ENCODE measurements at places on chromosomes 3 and 15.
A peak's percentile ranks its signal among the peaks of the same experiment; 100 is the strongest.

DNA sequence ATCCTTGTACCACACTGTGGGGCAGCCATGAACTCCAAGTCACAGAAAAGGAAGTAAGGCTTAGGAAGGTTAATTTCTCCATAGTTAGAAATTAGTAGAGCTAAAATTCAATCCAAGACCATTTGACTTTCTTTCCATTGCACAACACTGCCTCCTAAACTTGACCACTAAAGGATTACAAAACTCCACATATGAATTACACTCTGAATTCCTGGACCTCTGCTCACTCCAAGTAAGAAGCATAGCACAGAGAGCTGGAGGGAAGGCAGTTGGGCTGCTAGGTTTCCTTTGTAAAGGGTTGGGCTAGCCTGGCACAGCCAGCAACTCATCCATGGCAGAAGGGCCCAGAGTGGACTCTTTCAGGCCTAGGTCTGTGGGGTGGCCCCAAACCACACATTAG, 134.4 kb downstream of the MYLK start:
- DNase-seq, result peak; percentile 95

DNA sequence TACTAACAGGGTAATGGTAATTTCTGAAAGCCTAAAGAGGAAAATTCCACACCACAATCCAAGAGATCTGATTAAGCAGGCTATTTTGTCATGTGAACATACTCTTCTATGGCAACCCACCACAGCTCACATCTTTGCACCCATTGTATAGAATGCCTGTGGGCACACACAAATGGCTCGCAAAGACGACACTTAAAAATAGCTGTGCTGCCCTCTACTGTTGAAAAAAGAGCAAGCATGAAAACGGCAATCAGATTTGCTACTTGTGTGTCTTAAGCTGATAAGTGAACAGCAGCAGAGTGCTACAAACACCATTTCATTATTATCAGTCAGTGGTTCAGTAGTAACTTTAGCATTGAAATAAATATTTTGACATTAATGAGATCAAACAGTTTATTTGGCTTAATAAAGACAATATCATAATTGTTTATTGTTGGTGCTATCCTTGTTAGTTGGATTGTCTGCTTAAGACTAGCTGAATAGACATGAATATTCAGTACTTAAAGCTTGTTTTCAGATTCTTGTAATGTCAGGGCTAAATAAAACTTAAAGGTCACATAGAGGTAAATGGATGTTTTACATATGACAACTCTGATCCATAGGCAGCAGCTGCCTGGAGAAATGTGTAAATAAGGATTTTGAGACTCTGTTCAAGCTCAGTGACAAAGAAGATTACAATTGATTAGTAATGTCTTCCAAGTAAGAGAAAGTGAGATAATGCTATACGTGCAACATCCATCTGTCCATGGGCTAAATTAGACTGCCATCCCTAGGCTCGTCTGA, 199.1 kb downstream of the LRRN1 start:
- DNase-seq, result no peak

DNA sequence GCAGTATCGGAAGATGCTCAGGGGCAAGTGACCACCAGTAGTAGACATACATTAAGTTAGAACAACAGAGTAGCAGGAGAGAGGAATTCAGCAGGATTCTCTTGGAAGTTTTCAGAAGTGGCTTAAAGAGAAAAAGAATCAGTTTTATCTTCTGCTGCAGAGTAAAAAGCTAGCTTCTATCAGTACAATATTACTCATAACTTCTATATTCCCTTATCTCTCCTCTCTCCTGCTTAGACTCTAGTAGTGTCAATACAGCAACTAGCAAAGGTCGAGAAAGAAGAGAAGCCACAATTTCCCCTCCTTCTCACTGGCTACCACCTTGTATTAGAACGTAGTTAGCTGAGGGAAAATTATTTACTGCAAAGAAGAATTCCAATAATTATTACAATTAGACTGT, 539.7 kb downstream of the DIPK2A start:
- no peak for DNase-seq

DNA sequence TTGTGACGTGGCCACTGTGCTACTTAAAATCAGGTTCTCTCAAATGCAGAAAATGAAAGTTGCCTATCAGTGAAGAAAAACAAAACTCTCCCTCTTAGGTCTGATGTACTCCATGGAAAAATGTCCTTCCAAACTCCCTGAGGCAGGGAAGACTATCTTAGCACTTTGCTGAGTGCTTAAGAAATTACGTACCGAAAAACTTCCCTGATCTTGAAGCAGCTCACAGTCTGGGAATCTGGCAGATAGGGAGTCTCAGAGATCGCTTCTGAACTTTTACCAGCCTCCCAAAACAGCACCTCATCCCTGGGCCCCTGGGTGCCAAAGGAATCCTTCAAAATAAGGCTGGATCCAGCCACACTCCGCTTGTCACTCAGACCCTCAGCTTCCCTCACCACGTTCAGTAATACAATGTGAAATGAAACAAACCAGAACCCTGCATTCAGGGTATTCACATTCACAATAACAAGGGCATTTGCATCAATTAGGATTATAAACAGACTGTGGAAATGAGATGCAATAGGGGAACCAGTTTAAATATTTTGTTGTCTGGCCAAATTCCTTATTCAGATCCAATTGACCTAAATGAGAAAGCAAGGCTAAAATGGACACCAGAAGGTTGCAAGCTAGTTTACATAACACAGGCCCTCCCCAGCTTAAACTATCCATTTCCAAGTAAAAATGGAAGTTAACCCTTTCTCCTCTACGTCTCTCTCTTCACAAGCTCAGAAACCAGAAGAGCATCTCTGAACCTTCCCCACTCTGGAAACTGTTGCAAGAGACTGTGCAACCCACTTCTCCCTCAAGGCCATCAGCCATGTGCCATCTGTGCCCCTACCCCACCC, 20.9 kb downstream of the OSBPL10 start:
- DNase-seq, result peak; percentile 60

- no peak for DNase-seq
Measured at GRCh38 chr3:63862804-63863149, 828 bp downstream of the THOC7 start.

DNA sequence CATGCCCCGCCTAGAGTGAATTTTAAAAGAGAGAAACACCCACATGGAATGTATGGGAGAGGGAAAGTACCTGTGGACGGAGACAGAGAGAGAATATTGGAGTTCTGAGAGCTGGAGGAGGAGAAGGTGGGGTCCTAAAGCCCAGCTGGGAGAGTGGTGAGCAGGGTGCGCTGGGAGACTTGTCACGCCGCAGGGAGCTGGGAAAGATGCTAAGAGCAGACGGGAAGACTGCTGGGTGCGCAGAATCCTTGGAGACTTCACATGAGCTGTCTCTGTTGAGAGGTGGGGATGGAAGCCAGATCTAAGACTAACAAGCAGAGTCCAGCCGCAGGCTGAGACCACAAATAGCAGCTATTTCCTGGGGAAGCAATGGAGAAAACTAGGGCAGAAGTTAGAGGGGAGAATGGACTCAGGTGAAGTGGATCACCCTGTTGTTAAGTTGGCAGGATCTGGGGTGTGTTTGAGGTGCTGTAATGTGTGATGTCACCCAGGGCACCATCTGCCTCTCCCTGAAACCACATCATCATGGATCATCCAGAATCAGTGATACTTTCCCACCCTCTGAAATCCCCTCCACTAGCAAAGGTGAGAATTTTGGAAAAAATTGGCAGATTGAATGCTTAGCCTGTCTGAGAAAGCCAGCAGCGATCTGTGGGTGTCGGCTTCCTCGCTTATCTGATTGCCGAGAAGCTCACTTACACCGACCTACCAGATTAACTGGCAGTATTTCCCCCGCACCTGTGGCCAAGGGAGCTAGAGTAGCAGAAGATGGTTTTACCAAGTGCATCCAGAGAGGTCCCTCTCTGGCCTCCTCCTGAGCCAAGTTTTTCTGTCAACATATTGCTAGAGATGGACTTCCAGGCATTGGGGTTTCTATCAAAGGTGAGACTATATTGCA, 174.8 kb upstream of the BHLHE40 start:
- no peak for DNase-seq

DNA sequence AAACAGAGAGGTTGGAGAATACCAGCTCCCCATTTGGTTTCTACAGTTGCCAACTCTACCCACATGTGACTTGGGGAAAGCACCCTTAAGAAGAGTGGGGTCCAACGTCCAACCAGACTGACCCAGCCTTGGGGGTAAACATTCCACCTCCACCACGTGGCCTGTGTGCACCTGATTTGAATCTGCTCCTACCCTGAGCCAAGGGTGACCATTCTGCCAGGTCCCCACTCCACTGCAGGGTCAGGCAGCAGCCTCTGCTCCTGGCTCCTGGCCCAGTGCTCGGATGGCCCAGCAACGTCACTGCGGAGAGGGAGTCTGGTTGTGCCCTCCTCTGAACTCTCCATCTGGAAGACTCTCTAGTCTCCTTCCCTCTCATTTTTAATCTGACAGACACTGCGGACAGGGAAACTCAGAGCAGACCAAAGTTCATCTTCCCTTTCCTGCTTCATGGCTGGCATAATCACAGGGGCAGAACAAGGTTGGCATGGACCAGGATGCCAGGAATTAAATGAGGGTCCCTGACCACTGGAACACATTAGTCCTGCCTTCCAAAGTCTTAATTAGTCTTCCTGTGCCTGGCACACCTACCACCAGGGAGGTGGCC, 29.4 kb downstream of the FHIT start:
- no peak for DNase-seq

All from fibroblast of the aortic adventitia (primary cell).